ENCODE measurements at places on chromosomes 4 and X.

- no peak for DNase-seq
Measured at GRCh38 chr4:128346054-128346716, 58.6 kb upstream of the PGRMC2 start.

- no peak for DNase-seq
Measured at GRCh38 chrX:135522132-135522530, 1.7 kb downstream of the INTS6L start.

- no peak for DNase-seq
Measured at GRCh38 chrX:78573630-78574029, 85.5 kb downstream of the RTL3 start.

DNA sequence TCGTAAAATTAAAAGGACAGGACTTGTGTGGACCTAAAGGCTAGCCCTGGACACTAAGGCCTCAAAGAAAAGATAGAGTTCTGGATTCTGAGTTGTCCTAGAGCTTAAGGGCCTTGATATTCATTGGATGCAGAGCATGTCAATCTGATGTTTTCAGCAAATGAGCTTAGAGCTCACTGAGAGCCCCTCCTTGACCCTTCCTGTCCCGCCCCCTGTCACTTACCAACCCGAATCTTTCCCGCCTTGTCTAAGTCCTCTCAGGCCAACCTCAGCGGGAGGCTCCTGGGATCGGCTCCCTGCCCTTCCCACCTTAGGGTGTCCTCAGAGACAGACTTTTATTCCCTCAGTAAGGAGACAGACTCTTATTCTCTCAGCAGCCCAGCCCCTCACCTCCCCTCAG is at the start of gene CT47C1:
TSS of gene CT47C1 (plus strand) at position 250 of the 400 bp plus-strand sequence. CDS start 233 bp downstream, outside the sequence.
- no peak for DNase-seq

- DNase-seq, result no peak
Measured at GRCh38 chr4:105894660-105895582, at the start of gene NPNT. TSS of gene NPNT (plus strand) at chr4:105895471. CDS start at chr4:105895653, 182 bp downstream.

- no peak for DNase-seq
Measured at GRCh38 chr4:170666909-170667308, 577.2 kb upstream of the AADAT start.
